Epithelial cell of proximal tubule (primary cell): ENCODE measurements at places on chromosomes 1 and 21.
A peak's percentile ranks its signal among the peaks of the same experiment; 100 is the strongest.

DNA sequence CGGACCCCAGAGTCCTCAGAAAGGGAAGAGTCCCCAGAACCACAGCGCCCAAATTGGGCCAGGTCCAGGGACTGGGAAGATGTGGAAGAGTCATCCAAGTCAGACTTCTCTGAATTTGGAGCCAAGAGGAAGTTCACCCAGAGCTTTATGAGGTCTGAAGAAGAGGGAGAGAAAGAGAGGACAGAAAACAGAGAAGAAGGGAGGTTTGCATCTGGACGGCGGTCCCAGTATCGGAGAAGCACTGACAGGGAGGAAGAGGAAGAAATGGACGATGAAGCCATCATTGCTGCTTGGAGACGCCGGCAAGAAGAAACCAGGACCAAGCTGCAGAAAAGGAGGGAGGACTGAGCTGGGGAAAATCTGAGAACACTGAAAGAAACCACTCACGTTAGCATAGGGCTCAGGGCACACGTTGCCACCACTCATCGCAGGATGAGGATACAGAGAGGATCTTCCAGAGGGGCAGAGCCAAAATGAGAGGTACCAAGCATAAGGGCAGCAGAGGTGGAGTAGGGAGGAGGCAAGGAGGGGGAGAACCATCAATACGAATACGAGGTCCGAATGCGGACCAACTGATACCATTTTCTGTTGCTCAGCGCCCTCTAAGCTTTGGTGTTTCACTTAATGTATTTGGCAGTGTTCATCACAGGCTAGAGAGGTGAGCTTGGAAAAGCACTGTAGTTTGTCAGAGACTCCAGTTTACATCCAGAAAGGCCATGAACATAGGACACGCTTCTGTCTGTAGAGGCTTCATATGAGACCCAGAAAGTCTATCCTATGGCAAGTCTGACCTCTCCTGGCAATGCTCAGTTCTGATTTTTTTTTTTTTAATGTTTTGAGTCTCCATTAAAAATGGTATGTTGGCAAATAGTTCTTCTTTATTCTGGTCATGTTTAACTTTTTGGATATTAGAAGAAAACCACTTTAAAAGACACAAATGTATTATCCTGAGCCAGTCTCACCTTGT, 34.7 kb downstream of the STYXL2 start:
- no peak for DNase-seq

DNA sequence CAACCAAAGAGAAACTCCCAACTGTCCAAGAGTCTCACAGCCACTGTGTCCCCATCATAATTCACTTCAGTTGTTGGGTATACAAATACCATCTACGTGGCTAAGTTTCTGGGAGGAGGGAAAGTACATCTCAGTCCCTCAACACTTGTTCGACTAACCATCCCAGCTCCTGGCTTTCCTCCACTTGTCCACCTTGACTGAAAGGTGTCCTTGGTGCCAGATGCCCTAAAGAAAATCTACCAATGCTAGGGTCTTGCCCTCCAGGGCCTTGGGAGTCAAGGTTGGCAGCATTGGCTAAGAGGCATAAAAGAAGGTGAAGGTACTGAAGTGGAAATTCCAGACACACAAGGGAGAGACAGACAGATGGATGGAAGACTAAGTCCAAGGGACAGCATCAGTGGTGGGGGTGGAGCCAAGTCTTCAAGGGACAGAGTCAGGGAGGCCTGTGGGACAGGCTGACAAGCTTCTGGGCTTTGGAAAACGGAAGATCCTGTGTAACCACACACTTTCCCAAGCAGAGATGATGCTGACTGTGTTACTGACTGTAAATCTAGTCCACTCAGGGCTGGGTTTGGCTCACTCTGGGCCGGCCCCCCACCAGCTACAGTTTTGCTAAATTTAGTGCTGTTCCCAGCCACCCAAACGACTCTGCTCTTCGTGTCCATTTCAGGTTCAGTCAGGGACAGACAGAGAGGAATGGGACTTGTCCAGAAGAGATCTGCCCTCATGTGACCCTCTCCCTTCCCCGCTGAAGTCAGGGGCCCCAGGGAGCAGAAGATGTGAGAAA, 60.1 kb downstream of the CD34 start:
- DNase-seq = no peak

DNA sequence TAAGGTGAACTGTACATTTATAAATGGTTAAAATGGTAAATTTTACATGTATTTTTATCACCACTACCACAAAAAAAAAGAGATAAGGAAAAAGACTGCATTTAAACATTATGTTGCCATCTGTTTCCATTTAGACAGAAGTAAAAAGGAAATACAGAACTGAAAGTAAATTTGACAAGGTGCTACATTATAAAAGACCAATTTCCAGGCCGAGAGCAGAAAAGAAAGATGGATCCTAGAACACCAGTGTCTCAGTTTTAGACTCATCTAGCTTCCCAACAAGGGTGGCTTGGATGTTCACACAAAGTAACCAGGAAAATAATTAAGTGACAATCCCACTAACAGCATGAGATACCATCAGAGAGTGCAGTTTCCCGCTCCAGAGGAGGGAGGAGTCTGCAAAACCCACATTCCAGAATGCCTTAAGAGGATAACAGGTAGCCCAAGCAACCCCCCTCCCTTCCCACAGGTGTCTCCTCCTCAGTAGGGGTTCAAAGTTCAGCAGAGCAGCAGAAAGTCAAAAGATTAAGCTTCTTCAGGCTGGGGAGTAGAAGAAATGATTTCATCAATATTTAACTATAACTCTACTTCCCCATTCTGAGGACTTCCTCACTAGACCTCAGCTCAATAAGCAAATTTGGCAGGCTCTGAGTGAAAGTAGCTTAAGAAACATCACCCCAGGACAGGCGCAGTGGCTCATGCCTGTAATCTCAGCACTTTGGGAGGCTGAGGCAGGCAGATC, 11.8 kb downstream of the TPM3 start:
- no peak for DNase-seq

- no peak for DNase-seq
Observed at GRCh38 chr1:26822737-26823395, 3.6 kb upstream of the ZDHHC18 start.

DNA sequence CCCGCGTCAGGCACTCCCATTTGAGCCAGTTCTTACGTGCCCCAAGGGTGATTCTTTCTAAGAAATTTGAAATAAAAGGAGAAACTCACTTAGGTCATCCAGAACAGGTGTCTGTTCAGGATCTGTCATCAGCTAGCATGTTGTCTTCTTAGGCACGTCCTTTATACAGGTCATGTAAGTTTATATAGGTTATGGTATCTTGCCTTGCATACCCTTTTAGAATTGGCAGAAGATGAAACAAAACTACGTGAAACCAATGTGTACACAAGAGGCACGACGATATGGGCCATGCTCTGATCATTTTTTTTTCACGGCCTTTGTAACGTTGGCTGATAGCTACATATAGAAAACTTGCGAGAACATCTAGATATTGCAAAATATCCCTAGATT, 579 bp upstream of the GTF2B start:
- DNase-seq = no peak

DNA sequence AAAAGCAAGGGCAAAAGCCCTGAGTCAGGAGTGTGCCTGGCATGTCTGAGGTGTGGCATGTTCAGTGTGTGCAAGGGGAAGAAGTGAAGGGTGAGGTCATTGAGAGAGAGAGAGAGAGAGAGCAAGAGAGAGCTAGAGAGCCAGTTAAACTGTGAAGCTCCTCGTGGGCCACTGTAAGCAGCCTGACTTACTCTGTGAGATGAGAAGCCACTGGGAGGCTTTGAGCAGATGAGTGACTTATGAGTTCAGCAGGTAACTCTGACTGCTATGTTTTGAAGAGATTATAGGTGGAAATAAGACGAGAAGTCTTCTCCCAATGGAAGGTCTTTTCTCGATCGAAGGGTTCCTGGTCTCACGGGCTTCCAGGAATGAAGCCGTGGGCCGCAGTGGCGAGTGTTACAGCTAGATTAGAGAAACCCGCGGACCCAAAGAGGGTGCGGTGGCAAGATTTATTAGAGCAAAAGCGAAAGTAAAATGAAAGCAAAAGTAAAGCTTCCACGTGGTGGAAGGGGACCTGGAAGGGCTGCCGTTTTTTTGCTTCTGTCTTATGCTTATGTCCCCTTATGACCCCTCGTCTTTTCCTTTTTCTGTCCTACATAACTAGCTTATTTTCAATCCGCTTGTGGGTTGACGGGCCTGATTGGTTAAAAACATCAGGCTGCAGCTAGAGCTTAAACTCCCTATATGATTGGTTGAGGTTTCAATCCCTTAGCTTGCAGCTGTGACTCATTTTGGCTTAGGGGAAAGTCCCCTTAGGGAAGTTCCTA, 323.1 kb upstream of the FAM78B start:
- peak; percentile 1 for DNase-seq

DNA sequence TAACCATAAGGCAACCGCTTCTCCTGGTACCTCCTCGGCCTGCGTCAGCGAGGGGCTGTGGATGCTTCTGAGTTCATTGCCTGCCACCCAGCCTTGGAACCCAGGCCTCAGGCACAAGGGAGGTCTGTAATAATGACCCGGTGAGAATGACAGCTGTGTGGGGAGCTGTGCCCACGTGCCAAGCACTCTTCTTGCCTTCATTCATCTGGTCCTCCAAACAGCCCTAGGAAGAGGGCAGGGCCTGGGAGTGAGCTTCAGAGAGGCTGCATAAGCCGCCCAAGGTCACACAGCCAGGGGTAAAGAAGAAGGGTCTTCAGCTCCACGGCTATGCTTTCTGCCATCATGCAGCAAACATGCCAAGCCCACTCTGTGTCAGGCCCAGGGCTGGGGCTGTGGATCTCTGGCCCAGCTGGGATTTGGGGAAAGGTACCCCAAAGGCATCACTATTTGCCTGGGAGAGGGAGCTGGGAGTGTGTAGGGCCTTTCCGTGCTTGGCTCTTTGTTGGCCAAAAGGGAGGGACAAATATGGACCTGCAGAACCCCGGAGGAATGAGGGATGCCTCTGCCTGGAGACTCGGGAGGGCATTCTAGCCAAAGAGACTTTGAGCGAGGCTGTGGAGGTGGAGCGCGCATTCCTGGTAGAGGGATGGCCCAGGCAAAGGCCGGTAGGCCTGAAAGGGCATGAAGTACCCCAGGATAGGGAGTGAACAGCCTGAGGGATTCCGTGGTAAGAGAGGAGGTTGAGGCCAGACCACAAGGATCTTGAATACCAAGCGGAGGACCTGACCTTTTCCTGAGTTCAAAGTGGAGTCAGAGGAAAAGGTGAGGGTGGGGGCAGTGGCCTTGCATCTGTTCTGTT, 10.1 kb upstream of the EDN2 start:
- DNase-seq = no peak

GRCh38 chr1:27655151-27655937, 16.6 kb downstream of the IFI6 start:
- no peak for DNase-seq

DNA sequence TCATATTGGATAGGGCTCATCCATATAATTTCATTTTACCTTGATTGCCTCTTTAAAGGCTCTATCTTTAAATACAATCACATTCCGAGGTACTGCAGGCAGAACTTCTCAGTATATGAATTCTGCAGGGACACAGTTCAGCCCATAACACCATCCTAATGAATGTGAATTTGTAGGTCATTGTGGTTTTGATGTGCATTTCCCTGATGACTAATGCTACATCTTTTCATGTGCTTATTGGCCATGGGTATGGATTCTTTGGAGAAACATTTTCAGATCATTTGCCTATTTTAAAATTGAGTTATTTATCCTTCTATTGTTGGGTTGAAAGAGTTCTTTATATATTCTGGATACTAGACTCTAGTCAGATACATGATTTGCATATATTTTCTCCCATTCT, 9.6 kb upstream of the RPS6KC1 start:
- DNase-seq = no peak

GRCh38 chr1:156833603-156834002, 17.0 kb upstream of the SH2D2A start:
- no peak for DNase-seq

- no peak for DNase-seq
Observed at GRCh38 chr1:156860628-156861423, at the start of gene NTRK1. TSS of gene NTRK1 (plus strand) at chr1:156860865. CDS start at chr1:156860935, 70 bp downstream.
